Psoas muscle (tissue), 8 donors: ENCODE measurements at places on chromosomes 12 and 14. TPM values are rescaled to one million over a fixed set of nuclear protein-coding genes. Genes with fewer than 3 reads are reported as not detected.

The PDE3A gene
- 2.4 TPM for total RNA-seq

The SLC4A8 gene
- 0.02 TPM for total RNA-seq

The LALBA gene
- not detected for total RNA-seq

The PPP1R1A gene
- total RNA-seq: 279 TPM

The TAC3 gene
- not detected for total RNA-seq

The MGP gene
- total RNA-seq: 79.1 TPM

The MMP19 gene
- 2.8 TPM for total RNA-seq

The PELI2 gene
- 1.9 TPM for total RNA-seq

The GPR65 gene
- total RNA-seq: 0.32 TPM

GRCh38 chr12:82120901-82121300 lies 237.3 kb downstream of the CCDC59 start:
- H3K4me3 ChIP-seq: no peak overlapping the region
- peak; percentile 40 for DNase-seq
- no peak overlapping the region for H3K27ac ChIP-seq
- H3K4me1 ChIP-seq: no peaks in the 10 kb centered on the region

- no peaks in the 10 kb centered on the region for H3K27me3 ChIP-seq
- no peak overlapping the region for H3K27ac ChIP-seq
These were observed 81.3 kb downstream of the NOS1 start for GRCh38 chr12:117280019-117280680.

- no peaks in the 10 kb centered on the region for H3K27me3 ChIP-seq
- no peak overlapping the region for H3K4me3 ChIP-seq
- peaks cover 10% of the 10 kb centered on the region for H3K4me1 ChIP-seq
- no peak overlapping the region for H3K27ac ChIP-seq
These were observed 34.6 kb downstream of the PACS2 start for GRCh38 chr14:105348945-105349699.

DNA sequence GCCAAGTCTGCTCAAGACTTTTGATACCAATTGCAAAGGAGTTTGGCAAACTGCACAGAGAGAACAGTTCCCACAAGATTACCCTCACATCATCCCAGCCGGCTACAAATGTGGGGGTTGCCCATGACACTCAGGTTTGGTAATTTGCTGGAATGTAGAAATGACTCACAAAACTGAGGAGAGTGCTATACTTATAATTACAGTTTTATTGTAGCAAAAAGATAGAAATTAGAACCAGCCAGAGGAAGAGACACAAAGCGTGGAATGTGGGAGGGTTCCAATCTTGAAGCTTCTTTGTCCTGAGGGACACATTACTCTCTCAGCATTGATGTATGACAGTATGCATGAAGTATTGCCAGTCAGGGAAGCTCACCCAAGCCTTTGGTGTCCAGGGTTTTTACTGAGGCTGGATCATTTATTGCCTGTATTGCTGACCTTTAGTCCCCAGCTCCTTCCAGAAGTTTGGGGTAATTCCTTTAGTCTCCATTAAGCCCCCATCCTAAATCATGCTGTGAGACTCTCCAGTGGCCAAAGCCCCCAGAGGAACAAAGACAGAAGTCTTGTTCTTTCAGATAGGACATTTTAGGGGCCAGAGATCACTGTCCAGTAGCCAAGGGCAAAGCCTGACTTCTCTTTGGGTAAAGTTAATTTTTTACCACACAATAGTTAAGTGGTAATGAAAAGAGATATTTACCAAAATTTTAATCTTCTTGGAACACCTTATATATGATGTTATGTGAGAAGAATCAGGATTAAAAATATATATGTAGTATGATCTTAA lies 9.9 kb downstream of the TBK1 start:
- no peak overlapping the region for H3K27ac ChIP-seq
- no peak for DNase-seq
- H3K4me3 ChIP-seq: no peak overlapping the region
- H3K36me3 ChIP-seq: peaks cover 92% of the 10 kb centered on the region

GRCh38 chr12:62481843-62482540 lies 15.4 kb downstream of the MON2 start:
- DNase-seq: no peak
- no peaks in the 10 kb centered on the region for H3K27me3 ChIP-seq
- H3K27ac ChIP-seq: no peak overlapping the region
- H3K4me3 ChIP-seq: no peak overlapping the region

DNA sequence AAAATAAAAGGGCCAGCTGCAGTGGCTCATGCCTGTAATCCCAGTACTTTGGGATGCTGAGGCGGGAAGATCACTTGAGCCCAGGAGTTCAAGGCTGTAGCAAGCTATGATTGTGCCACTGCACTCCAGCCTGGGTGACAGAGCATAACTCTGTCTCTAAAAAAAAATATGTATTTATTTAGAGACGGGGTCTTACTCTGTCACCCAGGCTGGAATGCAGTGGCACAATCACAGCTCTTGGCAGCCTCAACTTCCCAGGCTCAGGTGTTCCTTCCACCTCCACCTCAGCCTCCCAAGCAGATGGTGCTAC lies 179.3 kb upstream of the ATF7IP start:
- H3K27me3 ChIP-seq: no peaks in the 10 kb centered on the region
- H3K4me3 ChIP-seq: no peak overlapping the region
- no peak for DNase-seq
- H3K4me1 ChIP-seq: no peaks in the 10 kb centered on the region

- DNase-seq: no peak
- H3K27me3 ChIP-seq: no peaks in the 10 kb centered on the region
- no peak overlapping the region for H3K4me3 ChIP-seq
- no peaks in the 10 kb centered on the region for H3K36me3 ChIP-seq
- no peak overlapping the region for H3K27ac ChIP-seq
These were observed 42.7 kb upstream of the NID2 start for GRCh38 chr14:52111583-52111982.

GRCh38 chr12:132948146-132949066 lies 7.7 kb downstream of the ZNF605 start:
- H3K27me3 ChIP-seq: no peaks in the 10 kb centered on the region
- no peaks in the 10 kb centered on the region for H3K4me1 ChIP-seq
- H3K27ac ChIP-seq: no peak overlapping the region
- peaks cover 13% of the 10 kb centered on the region for H3K36me3 ChIP-seq
- no peak for DNase-seq
